Ammon's horn (tissue), 1 donor: ENCODE measurements at places on chromosomes 3 and 15.

DNA sequence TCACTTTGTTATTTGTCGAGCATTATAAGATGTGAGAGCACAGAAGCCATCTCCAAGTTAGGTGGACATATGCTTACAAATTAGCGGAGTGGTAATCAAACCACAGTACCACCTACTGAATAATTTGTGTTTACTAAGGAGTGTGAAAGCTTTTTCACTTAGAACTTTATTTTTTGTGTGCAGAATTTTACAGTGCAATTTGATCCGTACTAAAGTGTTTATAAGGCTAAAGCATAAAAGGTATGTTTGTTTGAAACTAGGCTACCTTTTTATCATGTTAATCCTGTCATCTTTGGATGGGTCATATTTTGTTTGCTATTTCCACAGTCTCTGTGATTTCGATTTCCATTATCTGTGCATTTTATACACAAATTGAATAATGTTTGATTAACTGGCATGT is 37.5 kb downstream of the MAP2K5 start:
- no peak for DNase-seq

GRCh38 chr3:173065543-173065981 is 75.5 kb downstream of the SPATA16 start:
- no peak for DNase-seq

GRCh38 chr3:56998076-56998529 is 62.4 kb upstream of the SPATA12 start:
- DNase-seq, result peak; percentile 69

- DNase-seq, result no peak
These were observed 215.8 kb downstream of the KCNH8 start for GRCh38 chr3:19364148-19364547.

DNA sequence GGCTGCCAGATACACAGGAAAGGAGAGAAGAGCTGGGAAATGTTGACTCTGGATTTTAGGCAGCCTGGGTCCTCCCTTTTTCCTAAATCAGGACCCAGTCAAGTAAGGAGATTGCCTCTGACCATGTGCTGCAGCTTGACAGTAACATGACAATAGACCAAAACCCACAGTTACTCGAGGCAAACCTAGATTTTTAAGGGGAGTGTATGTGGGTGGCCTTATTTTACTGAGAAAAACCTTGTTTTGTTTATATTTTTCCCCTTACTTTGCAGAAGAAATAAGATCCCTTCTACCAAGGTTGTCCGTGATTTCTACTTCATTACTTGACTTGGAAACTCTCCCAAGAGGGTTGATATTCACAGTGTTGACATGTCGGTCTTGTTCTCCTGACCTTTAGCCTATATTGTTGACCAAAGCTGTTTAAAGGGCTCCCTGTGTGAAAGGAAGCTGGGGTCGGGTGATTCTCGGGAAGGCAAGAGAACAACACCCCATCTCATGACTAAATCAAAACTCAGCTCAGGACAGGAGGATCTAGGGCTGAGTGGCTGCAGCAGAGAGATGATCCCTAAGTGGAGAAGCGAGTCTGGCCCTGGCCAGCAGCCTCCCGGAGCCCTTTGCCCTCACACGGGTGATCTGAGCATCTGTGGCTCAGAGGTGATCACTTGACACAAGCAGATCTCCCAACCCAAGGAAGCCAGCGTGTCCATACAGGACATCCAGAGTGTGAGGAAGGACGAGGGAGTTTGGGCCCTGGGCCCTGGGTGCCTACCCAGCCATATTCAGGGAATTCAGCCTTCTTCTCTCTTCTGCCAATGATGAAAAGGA is 31.0 kb upstream of the SLCO2A1 start:
- no peak for DNase-seq

GRCh38 chr15:69559440-69560190 is 107.0 kb downstream of the RPLP1 start:
- no peak for DNase-seq

- DNase-seq, result no peak
These were observed 19.2 kb downstream of the SLC41A3 start for GRCh38 chr3:126064627-126065258.

DNA sequence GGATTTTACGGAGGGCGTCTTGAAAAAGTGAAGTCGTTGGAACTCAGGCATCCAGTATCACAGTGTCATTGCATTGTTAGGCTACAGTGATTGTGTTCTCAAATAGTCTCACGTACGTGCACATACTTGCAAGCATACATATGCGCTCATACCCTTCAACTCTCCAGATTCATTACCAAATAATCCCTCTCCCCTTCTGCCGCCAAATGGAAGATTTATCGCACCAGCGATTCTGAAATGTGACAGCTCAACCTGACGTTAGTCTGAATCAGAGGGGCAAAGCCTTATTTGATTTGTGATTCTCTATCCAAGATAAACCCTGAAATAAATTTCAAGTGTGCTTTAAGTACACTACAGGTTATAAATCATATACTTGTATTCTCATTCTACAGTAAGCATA is 119.4 kb downstream of the GADL1 start:
- no peak for DNase-seq

- no peak for DNase-seq
These were observed 38.6 kb downstream of the IGF1R start for GRCh38 chr15:98686983-98687382.

DNA sequence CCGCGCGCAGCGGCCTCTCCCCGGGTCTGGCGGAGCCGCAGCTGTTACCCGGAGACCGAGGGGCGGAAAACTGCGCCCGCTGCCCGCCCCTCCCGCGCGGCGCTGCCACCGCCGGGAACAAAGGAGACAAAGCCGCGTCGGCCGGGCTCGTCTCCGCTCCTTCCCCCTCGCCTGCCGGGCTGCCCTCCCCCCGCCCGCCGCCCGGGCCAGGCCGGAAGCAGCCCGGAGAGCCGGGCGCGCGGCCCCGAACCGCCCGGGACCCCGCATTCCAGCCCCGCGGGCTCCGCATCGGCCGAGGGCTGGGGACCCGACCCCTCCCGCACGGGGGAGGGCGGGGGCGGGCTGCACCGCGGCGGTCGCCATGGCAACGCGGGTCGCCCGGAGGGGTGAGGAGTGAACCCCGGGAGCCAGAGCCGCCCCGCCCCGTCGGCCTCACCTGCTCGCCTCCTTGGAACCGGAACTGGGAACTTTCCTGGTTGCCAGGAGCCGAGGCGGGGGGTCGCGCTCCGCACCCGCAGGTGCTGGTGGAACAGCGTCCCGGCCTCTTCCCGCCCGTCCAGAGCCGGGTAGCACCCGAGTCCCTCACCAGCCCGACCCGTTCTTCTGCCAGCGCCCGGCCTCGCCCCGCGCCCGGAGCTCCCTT is 448 bp downstream of the PLXNB1 start:
- peak; percentile 86 for DNase-seq

DNA sequence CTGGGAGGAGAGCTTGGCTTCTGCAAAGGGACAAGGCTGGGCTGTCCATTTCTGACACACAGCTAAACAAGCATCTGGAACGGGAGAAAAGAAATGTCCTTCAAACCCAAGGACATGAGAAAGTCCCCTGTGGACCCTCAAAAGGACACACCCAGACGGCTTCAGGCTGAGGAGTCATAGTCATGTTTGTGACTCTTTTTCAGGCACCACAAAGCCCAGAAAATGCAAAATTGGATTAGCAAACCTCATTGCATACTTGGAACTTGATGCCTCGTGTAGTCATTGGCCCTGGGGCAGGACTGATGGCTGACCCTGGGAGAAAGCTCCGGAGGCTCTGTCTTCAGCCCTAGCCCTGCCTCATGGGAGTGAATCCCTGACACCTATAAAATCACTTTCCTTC is 21.5 kb downstream of the FAM174B start:
- DNase-seq, result no peak

GRCh38 chr3:123448536-123449101 is at the start of gene ADCY5:
Gene ADCY5 (minus strand): TSS chr3:123449090. CDS start chr3:123448545, 545 bp downstream.
- DNase-seq, result no peak

GRCh38 chr3:74613060-74613459 is 1.4 kb downstream of the CNTN3 start:
- DNase-seq, result peak; percentile 17

DNA sequence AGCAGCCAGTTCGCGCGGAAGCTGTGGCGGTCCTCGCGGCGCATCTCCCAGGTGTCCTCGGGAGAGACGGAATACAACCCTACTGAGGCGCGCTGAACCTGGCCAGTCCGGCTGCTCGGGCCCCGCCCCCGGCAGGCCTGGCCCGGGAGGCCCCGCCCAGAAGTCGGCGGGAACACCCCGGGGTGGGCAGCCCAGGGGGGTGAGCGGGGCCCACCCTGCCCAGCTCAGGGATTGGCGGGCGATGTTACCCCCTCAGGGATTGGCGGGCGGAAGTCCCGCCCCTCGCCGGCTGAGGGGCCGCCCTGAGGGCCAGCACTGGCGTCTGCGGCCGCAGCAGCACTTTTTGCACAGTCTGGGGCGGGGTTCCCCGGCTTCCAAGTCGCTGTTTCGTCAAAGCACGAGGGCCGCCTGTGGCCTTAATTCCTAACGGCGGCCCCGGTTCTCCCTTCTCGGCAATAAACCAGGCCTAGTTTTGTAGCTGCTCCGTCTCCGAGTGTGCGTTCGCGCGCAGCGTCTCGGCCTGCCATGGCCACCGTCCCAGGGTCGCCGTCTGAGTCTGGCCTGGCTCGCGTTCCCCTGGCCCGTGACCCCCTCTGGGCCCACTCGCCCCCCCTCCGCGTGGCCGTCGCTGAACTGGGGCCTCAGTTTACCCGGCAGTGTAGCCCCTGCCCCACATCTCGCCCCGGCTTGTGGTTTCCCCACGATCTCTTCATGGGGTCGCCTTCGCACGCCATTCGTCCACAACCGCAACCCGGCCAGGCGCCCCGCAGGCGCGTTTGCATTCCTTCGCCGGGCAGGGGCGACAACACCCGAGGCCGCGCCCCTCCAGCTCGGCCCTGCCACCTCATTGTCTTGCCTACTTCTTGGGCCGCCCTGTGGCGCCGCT is 30.0 kb downstream of the NBEAL2 start:
- DNase-seq, result peak; percentile 91

GRCh38 chr15:87633525-87633924 is 623.0 kb downstream of the NTRK3 start:
- DNase-seq, result no peak

DNA sequence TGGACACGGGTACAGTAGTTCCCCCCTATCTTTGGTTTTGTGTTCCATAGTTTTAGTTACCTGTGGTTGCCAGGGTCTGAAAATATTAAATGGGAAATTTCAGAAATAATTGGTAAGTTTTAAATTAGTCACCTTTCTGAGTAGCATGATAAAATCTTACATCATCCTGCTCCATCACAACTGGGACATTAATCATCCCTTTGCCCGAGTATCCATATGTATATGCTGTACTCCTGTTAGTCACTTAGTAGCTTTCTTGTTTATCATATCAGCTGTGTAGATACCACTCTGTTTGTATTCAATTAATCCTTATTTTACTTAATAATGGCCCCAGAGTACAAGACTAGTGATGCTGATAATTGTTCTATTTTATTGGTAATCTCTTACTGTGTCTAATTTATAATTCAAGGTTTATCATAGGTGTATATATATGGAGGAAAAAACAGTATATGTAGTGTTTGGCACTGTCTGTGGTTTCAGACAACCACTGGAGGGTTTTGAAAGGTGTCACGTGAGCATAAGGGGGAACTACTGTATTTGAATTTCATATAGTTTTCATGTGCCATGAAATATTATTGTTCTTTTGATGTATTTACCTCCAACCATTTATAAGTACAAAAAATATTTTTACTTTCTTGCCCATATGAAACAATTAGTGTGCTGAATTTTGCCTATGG is 41.4 kb downstream of the CTDSPL2 start:
- DNase-seq, result no peak

DNA sequence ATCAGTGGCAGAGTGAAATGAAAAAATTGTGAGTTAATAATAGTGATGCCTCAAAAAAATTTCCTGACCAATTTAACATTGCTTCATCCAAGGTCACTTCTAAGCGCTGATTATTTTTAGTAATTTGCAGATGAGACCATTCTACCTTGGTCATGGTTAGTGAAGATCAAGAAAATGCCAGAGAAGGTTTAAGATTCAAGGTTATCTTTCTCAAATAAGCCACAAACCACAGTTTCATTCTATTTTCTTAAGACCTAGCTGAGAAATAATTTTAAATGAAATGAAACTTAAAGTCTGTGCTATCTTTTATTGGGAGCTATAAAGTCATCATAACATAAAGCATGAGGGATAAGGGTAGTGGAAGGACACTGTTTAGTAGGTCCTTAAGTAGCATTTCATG is 353.9 kb upstream of the NAALADL2 start:
- DNase-seq, result no peak

GRCh38 chr15:44199393-44199792 is 4.3 kb upstream of the FRMD5 start:
- DNase-seq, result no peak

- DNase-seq, result no peak
These were observed 119.4 kb upstream of the STRIT1 start for GRCh38 chr3:155412904-155413303.

GRCh38 chr3:160951642-160952487 is 153.3 kb downstream of the B3GALNT1 start:
- no peak for DNase-seq
